Kidney tubule cell (primary cell): ENCODE measurements at places on chromosomes 1 and 21.

DNA sequence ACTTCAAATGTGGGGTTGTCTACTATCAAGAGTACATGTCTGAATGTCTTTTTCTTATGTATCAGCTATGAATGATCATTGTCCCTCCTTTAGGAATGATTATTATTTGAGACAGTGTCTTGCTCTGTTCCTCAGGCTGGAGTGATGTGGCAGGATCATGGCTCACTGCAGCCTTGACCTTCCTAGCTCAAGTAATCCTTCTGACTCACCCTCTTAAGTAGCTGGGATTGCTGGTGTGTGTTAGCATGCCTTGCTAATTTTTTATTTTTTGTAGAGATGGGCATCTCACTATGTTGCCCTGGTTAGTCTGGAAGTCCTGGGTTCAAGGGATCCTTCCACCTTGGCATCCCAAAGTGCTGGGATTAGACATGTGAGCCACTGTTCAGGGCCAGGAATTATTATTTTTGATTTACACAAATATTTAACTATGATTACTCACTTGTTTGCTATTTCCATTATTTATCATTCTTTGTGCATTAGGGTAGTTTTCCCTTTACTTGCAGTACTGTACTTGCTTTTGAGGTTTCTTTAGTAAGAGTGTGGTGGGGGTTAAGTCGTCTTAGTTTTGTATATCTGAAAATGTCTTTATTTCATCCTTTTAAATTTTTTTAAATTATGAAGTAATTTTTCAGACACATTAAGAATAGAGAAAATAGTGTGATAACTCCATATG lies 12.8 kb downstream of the S100A7 start:
- peak; percentile 62 for DNase-seq

GRCh38 chr1:97844552-97845089 lies 76.2 kb downstream of the DPYD start:
- DNase-seq = no peak

DNA sequence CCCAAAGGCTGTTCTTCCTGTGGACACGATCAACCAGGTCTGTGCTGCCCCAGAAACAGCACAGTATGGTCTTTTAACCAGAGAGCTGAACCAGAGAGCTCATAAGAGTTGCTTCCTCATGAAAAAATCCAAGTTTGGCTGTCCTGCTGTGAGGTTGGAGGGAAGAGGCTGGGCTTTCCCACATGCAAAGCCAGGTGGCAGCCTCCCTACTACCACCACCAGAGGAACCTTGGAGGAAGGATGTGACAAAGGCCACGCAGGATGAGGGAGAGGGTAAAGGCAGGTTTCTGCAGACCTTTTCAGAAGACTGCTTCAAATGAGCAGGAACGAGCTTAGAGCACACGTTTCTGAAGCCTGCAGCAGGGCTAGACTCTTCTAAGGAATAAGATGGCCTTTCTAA lies 27.1 kb downstream of the FAM78B start:
- DNase-seq = no peak

DNA sequence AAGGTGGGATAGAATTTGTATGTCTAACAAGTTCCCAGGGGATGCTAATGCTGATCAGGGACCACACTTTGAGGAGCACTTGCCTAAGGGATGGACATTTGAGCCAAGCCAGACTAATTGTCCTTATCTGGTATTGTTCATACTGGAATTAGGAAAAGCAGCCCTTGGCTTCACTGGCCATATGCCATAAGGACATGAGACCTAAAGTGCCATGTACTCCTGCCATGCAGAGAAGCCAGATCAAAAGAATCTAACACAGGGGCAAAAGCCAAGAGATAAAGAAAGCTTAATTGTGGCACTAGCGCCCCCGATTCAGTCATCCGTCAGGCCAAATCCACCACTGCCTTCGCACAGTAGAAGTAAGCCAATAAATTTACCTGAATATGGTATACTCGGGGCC lies 45.7 kb downstream of the RNF11 start:
- DNase-seq = no peak

DNA sequence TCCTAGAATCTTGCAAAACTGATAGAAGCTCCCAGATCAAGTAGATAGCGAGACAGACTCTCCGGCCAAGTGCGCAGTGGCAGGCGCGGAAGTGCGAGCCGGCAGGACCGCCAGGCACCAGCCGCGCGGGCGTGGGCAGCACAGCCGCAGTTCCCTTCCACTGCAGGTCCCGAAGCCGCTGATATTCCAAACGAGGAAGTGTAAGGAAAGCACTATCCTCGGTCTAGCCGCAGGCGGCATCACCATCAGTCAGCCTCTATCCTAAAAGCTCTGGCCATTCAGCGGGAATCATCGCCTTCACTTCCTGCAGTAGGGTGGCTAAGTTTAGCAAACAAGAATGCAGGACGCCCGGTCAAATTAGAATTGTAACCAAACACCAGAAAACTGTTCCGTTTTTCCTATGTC lies 710 bp downstream of the GLRX2 start:
- peak; percentile 75 for DNase-seq

- no peak for DNase-seq
Observed at GRCh38 chr1:107145637-107146036, 4.8 kb downstream of the NTNG1 start.

GRCh38 chr1:52365071-52365745 lies 797 bp downstream of the CC2D1B start:
- peak; percentile 71 for DNase-seq

GRCh38 chr21:42258150-42258884 lies 39.4 kb downstream of the ABCG1 start:
- peak; percentile 54 for DNase-seq

GRCh38 chr1:28518745-28519341 lies 13.0 kb downstream of the RCC1 start:
- DNase-seq = peak; percentile 61

DNA sequence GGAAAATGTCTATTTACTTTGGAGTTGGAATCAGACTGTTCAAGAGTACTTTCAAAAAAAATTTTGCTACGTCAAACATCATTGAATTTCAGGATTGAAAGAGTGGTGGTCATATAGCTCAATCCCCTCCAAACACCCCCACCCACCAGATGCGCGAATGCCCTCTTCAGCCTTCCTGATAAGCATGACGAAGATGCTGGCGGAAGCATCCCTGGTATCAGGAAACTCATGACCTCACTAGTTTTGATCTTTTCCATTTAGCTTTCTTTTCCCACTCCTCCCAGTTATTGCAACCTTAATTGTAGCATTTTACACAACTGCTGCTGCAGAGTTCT lies 104.4 kb downstream of the LEPR start:
- no peak for DNase-seq

DNA sequence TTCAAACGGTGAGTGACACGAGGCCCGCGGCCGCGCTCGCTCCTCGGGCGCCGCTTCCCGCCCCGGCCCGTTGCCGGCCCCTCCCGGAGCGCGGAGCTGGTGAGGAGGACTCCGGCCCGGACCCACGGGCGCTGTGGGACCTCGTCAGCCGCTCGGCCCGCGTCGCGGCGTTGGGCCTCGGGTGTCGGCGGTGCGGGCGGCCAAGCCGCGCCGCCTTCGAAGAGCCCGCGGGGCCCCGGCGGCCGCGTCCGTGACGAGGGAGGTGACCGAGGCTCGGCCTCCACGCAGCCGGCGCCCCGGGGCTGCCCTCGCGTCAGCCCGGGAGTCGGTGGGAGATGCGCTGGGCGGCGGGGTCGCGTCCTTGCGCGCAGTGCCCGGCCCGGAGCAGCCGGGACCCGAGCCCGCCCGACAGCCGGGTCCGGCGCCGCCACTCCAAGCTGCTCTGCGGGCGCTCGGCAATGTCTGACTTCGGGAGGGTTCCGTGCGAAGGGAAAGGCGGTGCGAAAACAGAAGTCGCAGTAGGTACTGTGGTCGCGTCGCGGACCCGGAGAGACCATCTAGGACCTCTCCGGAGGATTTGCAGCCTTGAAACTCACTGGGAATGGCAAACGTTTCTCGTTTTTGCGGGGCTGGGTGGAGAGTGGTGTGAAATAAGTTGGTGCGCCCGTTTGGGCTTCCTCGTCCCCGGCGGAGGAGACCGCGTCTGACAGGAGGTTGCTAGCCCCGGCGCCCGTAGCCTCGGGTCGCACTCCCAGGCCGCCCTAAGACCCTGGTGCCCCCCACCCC lies 829 bp downstream of the SPEN start:
- DNase-seq = peak; percentile 45

GRCh38 chr1:44926311-44926781 lies 60.0 kb downstream of the EIF2B3 start:
- no peak for DNase-seq

DNA sequence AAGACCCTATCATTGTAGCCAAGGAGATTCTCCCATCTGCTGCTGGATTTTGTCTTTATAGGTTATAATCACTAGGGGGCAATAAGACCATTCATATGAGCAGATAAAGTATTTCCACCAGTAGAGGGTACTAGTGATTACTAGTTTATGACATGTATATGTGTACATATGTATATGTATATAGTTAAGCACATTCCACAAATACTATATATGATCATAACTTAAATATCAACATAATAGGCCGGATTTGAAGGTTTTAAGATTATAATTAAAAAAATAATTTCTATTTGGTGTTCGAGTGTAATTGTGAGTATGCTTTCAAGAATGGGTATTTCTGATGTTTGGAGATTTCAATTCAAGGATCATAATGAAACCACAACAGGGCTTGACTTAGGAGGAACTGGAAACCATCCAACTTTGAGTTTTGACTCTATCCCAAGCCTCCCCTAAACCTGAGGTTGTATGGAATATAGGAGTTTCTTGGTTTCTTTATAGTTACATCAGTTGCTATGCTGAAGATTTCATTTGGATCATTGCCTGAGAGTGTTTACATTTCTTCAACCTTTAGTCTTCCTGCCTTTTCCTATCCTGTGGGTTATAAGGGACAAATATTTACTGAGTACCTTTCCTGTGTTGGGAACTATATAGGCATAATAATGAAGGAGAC lies 16.9 kb downstream of the TCEANC2 start:
- peak; percentile 52 for DNase-seq

- DNase-seq = no peak
Observed at GRCh38 chr1:194279975-194280374, 1093.6 kb upstream of the B3GALT2 start.

DNA sequence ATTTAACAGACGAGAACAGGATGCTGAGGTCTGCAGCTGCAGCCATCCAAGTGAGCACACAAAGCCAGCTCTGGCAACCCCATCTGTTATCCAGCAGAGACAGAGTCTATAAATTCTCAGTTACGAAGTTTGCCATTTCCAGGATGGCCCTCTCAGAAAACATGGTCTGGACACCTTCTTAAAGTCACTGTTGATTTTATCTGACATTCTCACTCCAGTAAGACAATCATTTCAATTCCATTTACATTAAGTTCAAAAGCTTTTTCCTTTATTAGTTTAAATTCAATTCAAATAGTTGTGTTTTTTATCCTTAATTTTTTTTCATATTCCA lies 125.5 kb downstream of the DMRTB1 start:
- DNase-seq = no peak

DNA sequence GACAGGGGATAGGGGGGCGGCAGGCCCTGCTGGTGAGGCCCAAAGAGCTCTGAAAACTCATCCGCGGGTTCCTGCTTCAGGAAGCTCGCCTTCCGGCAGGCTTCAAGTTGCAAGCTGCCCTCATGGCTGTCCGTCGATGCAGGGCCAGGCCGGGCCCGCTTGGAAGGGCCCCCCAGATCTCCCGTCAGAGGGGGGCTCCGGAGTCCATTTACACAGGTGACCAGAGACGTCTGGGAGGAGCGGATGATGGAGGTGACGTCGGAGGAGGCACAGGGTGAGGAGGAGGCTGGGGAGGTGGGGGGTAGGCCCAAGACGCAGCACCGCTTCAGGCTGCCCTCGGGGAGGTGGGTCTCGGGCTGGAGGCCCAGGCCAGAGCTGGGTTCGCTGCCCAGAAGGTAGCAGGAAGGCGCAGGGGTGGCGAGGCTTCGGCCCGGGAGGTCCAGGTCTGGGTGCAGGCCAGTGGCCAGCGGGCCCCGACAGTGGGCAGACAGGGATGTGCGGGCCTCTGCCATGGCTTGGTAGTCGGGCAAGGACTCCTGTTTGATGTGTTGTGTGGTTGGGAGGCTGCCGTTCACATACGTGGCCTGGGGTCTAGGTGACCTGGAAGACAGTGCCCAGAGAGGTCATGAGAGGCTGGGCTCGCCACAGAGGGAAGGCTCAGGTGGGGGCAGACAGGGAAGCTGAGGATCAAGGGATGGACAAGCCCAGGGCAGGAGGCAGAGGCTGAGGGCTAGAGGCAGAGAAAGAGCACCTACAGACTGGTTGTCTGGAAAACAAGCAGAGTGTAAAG lies 135.4 kb downstream of the DMRTB1 start:
- no peak for DNase-seq

GRCh38 chr1:214282630-214283242 lies 1.8 kb downstream of the SMYD2 start:
- DNase-seq = no peak

- peak; percentile 6 for DNase-seq
Observed at GRCh38 chr1:65069011-65069565, 78.9 kb upstream of the AK4 start.

DNA sequence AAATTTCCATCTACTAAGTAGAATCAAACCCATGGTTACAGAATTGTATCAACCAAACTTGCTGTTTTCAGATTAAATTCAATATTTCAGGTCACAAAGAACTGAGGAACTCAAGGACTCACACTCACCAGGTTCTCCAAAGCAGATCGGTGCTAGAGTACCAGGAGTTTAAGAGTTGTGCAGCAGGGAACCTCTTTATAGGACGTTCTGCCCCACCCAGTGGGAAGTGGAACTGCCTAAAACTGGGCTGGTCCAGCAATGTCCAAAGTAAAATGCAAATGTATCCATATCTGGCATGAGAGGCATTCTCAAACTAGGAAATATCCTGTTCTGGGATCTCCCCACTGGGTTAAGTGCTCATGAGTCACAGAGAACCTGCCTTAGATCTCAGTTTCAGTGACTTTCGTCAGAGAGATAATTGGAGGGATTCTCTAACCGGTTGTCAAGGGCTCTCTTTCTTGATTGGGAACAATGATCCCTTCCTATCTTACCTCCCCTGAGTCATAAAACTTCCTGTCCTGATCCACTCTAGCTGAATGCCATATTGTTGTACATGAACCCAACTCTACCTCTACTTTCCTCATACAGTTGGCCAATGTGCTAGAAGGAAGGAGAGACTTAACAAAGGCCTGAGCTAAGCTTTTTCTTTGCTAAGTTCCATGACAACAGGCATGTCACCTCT lies at the start of gene SPRR2D:
TSS of gene SPRR2D (minus strand) at position 171 of the 682 bp plus-strand sequence. CDS start 774 bp downstream, outside the sequence.
- DNase-seq = no peak

DNA sequence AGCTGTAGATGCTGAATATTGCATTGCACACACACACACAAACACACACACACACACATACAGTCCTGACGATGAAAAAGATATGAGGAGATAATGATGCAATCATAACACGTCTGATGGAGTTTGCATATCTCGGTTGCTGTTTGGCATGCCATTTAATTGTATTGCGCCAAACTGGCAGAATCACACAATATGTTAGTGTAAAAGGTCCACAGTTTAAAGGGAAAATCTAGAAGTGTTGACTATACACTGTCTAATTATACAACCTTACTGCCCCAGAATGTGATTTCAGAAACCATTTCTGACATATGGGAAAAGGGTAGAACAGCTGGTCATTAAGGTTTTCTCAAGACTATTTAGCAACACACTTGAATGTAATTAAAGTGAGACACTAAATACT lies 123.7 kb upstream of the PROX1 start:
- DNase-seq = no peak

DNA sequence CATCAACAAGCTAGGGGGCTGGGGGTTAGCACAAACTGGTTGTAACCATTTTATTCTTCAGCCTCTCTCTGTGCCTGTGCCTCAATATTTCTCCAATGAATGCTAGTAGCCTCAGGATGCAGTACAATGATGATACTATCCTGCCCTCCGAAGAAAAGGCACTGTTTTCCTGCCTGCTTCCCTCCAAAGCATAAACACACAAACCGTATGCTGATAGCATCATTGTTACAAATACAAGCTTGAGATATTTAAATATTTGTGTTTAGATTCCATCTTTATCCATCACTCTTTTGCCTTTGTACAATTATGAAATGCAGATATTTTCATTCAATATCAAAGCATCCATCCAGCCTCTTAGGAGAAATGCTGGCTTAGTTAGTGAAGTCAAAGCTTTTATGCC lies 404.8 kb downstream of the DUSP10 start:
- no peak for DNase-seq
